NCI-H2081 treated with DMSO at 0.1 percent for 48 hours (cell line): ENCODE measurements at places on chromosomes 7 and 10.

DNA sequence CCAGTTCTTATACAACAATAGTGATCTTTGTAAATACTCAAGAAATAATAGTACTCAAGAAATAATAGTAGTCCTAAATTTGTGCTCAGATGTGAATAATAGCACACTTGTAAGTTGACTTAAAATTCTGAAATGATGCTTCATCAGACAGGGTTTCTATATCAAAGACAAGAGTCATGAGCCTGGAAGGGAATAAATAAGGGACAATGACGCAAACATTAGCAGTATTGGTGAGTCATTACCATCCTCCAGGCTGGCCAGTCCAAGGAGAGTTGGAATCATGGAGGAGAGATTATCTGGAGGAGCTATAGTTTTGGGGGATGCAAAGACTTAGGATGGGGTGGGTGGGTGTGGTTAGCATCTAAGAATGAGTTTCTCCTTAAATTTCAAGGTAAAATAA, 6.1 kb upstream of the SH3PXD2A start:
- no peak for DNase-seq

DNA sequence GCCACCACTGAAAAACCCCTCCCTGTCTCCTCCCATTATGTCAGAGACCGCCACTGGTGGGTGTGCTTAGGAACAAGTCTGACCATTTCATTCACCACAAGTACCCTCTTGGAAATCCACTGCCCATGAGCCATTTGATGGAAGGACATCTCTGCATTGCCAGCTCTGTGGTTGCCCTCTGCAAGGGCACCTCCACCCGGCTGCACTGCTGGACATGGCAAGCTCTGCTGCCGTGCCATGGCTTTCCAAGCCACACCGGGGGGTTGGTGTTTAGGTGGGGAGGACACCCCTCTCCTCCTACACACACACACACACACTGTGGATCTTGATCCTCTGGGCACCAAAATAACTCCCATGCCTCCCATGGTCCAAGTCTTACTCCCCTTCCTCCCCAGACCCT, 5.2 kb upstream of the PLXNA4 start:
- DNase-seq, result no peak

GRCh38 chr10:23391821-23392220, 47.1 kb upstream of the OTUD1 start:
- no peak for DNase-seq

DNA sequence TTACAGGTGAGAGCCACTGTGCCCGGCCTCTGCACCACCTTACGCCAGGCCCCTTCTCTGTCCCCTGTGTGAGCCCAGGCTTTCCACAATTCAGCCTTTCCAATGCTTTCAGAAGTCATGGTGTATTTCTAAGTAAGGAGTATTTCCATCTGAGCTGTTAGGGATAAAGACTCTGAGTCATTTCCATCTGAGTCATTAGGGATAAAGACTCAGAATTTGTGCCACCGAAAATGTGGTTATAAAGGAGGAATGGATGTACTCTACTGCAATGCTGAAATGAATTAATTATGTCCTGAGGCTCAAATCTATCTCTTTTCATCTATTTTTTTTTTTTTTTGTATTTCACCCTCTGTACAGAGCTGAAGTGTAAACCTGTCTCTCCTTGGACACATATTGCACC, 84.0 kb downstream of the GATA3 start:
- no peak for DNase-seq

- no peak for DNase-seq
Measured at GRCh38 chr7:24786941-24787340, 29.7 kb upstream of the GSDME start.

DNA sequence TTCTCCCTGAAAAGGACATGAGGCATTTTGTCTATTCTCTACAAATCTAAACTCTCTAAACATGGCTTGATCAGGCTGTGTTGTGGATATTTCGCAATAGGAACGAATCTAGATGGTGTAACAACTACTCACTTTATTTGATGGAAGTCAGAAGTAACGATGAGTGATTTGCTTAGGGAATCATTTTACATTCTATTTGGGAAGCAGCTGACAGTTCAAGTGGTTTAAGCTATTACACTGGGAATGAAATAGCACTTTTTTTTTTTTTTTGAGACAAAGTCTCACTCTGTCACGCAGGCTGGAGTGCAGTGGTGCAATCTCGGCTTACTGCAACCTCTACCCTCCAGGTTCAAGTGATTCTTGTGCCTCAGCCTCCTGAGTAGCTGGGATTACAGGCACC, 44.1 kb downstream of the NPY start:
- DNase-seq, result no peak

GRCh38 chr7:157520249-157520648, 183.4 kb downstream of the DNAJB6 start:
- DNase-seq, result no peak

GRCh38 chr10:132292287-132293200, 15.2 kb downstream of the STK32C start:
- DNase-seq, result no peak

DNA sequence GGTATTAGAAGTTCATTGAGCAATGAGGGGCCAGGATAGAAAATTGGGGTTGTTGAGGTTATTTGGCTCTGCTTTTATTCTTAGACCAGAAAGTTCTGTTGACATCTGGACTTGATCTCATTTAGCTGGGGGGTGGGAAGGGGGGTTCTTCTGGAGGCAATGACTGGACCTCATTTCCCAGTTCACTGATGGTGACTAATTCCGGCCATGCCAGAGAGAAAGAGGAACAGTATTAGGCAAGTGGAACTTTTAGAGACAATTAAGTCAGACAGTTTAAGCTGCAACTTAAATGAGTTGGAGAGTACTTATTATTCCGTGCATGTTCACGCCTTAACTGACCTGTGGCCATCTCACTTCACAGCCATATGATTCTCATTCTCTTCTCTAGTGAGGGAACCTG, 512.5 kb downstream of the REEP3 start:
- DNase-seq, result no peak

DNA sequence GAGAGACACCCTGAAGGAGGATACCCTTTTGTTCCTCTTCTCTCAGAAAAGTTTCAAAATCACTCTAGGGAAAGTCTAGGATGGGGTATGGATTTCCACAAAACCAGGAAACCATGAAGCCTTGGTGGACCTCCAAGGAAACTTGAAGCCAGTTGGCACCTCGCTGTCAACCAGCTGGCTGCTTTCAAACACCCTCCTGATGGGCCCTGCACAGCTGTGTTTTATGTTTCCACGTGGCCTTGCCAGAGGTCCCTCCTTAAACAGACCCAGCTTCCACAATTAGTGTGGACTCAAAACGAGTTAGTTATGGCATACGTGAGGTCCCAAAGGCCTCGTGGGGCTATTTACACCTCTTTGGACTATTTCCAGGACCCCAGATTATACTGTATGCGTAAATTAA, 5.9 kb downstream of the PPP1R3A start:
- DNase-seq, result no peak

- DNase-seq, result no peak
Measured at GRCh38 chr10:101000127-101000914, 713 bp downstream of the LZTS2 start.

- no peak for DNase-seq
Measured at GRCh38 chr10:511849-512191, 177.6 kb downstream of the DIP2C start.

DNA sequence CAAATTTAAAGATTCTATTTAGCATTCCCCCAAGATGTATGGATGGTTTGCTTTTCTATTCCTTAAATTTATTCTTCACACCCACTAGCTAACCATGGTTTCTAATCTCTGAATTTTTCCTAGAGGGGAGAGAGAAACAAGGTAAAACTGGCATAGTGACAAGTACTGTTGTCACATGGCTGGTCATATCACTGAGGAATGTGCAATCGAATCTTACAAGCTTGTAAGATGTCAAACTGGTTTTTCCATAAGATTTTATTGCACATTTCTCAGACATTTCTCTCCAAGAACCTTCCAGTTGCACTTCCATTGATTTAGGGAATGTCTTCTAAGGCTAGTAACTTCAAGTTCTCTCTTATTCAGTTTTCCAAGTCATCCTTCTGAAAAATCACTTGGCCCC, 89.8 kb downstream of the MBL2 start:
- no peak for DNase-seq

DNA sequence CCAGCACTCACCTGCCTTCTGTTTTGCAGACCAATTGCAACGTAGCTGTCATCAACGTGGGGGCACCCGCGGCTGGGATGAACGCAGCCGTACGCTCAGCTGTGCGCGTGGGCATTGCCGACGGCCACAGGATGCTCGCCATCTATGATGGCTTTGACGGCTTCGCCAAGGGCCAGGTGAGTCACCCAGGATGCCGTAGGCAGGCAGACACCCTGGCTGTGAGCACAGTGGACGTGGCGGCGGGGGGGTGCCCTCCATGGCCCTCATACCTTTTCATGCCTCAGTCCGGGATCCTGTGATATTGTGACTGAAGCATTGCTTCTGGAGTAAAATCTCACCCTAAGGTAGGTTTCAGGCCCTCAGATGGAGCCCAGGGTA, 46.0 kb downstream of the PFKP start:
- DNase-seq, result no peak

DNA sequence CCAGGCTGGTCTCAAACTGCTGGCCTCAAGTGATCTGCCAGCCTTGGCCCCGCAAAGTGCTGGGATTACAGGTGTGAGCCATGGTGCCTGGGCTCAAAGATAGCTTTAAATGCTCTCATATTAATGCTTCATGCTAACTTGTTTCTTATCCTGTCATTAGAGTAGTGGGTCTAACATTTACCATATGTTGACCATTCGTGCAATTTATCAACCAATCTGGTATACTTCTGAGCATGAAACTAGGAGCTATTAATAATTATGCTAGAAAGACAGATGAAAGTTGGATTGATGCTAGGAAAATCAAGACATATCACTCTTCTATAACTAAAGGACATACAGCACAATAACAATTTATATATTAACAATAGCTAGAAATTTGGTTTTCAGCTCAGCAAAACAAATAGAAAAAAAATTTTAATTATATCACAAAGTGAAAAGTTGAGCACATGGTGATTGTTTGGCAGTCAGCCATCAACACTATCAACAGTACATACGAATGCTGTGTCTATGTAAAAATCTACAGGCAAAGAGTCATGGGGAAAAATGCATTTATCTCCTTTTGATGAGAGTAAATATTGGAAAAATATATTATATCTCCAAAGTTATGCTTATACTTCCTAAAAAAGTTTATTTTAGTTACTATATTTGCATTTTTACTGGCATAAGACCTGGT, 112.1 kb upstream of the ABCB5 start:
- no peak for DNase-seq

DNA sequence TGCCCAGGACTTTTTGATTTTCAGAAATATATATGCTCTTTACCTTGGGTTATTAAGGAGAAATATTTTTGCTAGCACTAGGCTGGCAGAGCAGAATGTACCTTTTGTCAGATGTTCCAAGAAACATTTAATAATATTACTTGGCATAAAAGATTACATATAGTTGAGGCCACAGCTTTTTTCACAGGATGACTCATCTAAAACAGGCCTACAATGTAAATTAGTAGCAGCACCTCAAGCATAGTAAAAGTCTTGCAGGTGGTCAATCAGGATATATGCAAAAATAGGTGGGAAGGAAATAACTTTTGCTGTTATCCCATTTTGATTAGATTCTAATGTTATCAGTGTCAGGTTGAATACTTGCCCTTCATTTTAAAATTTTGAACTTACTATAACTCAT, 14.9 kb upstream of the ITGB1 start:
- DNase-seq, result no peak

- DNase-seq, result no peak
Measured at GRCh38 chr10:62413652-62414051, 39.5 kb downstream of the ZNF365 start.
